Activated naive CD4-positive, alpha-beta T cell (primary cell): ENCODE measurements at places on chromosomes 7 and 10.

DNA sequence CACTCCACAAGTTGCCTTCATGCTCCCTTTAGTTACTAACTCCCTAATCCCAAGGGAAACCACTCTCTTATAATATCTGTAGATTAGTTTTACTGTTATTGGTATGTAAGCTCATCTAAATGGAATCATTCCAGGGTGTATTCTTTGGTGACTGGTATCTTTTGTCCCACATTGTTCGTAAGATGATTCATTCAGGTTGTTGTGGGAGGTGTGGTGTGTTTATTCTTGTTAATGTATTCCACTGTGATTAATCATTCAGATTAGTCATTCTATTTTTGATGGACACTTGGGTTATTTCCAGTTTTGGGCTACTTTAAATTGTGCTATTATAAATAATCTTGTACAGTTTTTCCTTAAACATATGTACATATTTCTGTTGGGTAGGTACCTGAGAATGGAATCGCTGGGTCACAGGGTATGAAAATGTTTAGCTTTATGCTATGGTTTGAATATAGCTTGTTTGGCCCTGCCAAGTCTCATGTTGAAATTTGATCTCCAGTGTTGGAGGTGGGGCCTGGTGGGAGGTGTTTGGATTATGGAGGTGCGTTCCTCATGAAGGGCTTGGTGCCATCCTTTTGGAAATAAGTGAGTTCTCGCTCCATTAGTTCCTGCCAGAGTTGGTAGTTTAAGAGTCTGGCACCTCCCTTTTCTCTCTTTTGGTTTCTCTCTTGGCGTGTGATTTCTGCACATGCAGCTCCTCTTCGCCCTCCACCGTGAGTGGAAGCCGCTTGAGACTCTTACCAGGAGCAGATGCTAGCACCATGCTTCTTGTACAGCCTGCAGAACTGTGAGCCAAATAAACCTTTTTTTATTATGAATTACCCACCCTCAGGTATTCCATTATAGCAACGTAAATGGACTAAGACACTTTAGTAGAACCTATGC lies 13.8 kb downstream of the BTRC start:
- DNase-seq: no peak

DNA sequence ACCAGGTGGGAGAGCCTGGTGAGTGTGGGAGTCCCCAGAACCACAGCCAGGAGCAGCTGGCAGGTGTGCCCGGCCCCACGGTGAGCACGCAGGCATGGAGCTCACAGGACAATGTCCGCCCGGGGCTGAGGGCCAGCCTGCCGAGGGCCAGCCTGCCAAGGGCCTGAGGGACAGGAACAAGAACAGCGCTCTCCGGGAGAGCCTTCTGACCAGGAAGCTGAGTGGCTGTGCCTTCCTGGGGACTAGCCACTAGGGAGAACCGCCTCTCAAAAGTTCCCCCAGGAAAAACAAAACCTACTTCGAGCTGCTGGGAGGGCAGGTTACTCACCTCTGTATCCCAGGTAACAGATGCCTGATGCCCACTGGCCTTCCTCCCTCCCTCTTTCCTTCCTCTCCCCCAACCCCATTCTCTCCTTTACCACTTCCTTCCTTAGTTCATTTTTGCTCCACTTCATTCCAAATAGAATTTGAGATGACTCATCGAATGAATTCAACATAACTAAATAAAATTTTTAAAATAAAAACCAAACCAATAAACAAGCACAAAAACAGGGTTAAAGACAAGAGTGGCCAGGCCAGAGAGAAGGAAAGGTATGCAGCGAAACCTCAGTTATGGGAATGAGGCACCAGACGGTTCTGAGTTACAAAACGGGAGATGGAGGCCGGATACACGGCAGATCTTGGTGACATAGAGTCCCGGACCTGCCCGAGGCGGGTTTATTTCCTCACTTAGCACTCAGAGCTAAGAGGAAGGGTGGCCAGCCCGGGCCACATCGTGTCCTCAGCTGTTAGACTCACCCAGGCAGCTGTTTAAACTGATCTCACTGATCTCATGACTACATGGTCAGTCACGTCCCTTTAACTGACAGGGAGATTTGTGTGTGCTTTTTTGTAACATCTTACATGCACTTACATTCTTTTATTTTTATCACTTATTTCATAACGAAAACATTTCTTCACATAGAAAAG lies 128.5 kb downstream of the TNS3 start:
- no peak for DNase-seq

- no peak for DNase-seq
Observed at GRCh38 chr10:28169525-28169924, 133.3 kb downstream of the MPP7 start.

DNA sequence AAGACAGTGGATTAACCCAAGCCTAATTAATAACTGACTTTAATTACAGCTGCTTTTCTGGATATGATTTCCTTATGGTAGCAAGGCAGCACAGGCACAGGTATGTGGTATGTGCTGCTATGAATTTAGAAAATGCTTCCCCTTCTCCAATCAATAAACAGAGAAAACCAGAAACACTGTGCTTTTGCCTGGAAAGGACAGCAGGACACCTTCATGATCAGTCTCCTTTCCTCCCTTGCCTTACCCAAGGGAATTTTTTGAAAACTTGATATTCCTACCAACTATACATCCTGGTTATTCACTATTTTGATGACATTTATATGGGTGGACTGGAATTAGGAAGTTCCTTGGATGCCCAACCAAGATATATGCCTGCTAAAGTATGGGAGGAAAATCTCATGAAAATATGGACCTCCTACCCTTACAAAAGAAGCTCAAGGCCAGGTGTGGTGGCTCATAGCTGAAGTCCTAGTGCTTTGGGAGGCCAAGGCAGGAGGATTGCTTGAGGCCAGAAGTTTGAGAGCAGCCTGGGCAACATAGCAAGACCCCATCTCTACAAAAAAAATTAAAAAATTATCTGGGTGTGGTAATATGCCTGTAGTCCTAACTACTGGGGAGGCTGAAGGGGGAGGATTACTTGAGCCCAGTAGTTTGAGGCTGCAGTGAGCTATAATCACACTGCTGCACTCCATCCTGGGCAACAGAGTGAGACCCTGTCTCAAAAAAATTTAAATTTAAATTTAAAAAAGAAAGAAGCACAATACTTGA lies 106.3 kb upstream of the WAC start:
- DNase-seq: no peak

GRCh38 chr10:34206078-34206934 lies 608.8 kb downstream of the PARD3 start:
- DNase-seq: no peak

GRCh38 chr7:51292596-51292995 lies 24.0 kb downstream of the COBL start:
- DNase-seq: no peak

- DNase-seq: no peak
Observed at GRCh38 chr10:25465582-25466372, 291.0 kb downstream of the GPR158 start.

GRCh38 chr7:53699215-53699837 lies 663.9 kb downstream of the POM121L12 start:
- no peak for DNase-seq

- no peak for DNase-seq
Observed at GRCh38 chr7:29975561-29975960, 14.0 kb downstream of the SCRN1 start.

DNA sequence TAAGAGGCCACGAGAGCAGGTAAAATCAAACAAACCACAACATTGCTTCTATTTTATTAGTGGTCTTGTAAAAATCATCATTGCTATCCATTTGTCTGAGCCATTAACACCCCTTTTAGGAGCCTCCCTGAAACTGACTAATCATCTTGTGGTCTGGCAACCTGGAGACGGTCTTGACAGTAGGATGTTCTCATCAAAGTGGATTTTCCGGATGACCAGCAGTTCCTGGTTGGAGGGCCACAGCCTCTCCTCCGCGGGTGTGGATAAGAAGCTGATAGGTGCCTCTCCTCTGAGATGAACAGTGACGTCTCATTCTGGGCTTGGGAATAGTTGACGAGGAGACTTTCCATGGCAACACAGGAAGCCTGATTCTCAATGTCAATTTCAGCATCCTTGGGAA lies 490.7 kb downstream of the TYW1 start:
- DNase-seq: no peak

DNA sequence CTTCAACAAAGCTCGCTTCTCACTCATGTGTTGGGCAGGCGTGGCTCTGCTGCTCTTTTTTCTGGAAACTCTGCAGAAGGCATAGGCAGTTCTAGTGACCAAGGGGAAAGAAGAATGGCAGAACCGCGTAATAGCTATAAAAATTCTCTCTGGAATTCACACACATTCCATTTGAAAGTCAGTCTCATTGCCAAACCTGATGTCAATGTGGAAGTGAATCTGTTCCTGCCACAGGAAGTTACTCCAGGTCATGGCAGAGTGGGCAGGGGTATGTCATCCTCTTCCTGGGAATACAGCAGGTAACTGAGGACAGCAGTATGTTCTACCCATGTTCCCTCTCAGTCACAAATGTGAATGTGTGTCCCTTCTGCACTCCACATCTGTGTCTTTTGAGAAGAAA lies 8.2 kb upstream of the PAXIP1 start:
- no peak for DNase-seq

GRCh38 chr10:124126145-124126982 lies 33.0 kb upstream of the CHST15 start:
- DNase-seq: no peak

DNA sequence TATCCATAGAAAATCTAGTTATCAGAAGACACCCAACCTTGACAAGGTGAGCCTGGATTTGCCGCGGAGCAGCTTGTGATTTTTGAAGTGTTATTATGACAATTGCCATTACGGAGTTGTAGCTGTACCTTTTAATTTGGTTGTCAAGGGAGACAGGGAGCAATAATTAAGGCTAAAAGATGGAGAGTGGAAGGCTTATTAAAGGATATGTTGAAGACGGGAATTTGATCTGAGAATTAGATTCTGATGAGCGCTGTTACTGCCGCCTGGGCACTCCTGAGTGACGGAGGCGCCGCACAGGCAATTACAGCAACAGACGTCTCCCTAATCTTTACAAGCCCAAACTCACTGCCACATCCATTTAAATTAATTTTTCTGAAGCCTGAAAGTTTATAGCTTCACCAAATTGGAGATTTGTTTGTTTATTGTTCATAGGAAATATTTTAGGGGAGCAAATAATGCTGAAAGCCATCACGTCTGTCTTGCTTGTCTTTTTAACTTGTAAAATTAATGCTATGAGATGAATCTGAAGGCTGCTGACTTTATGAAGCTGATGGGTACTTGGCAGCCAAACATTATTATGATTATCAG lies 475.0 kb upstream of the ADARB2 start:
- no peak for DNase-seq

GRCh38 chr10:102799691-102800471 lies 37.3 kb downstream of the CYP17A1 start:
- DNase-seq: no peak

DNA sequence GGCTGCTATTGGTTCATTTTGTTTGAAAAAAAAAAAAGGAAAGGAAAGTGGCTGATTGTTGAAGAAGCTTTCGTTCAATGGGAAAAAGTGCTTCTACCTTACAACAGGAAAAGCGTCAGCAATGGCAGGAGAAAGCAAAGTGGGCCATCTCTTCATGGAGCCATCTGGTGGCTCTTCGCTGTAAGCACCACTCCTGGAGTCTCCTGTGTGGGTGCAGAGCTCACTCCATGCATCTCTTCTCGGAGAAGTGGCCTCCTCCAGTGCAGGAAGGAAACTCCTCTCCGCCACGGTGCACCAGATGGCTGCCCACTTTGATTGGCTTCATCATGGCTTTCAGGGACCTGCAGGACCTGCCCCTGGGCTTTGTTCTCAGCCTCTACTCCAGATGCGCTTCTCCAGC lies 250.9 kb downstream of the PTEN start:
- no peak for DNase-seq

DNA sequence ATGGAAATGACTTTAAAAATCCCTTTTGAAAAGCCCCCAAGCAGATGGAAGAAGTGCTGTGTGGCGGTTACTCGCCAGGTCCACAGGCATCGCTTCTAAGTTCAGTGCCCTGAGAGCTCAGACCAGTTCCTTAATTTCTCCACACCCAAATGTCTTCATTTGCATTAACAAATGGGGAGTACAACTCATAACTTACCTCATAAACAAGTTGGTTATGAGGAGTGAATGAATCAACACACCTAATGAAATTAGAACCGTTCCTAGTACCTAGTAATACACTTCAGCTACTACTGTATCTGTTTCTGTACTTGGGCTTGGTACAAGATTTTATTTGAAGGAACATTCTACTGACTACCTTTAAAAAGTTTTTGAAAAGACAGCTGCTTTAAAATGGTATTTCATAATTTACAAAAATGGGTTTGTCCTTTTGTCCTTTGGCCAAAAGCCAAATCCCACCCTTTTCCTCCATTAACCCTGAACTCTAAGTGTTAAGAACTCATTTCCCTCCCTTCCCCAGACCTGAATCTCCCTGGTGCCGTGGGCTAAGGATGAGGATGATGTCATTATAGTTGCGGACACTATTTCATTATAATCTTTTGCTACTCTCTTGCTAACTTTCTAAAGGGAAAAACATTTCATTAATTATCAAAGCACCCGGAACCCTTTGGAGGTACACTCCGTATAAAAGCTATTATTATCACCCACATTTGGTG lies 221.5 kb upstream of the CELF2 start:
- no peak for DNase-seq

DNA sequence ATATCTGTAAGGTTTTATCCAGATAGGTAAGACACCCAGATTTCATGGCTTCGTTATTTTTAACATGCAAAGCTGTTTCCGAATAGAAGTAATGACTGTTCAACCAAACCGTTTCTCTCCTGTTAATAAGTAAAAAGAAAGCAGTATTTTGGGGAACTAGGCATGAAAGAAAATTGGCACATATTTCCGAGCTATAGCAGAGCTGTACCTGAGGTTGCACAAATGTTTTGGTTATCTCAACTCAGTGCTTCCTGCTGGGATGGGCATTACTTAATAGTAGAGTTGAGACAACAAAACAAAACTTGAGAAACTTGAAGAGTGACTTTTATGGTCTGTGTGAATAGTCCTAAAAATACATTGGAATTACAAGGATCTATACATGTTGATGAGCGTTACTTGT lies 564.3 kb upstream of the SORCS1 start:
- no peak for DNase-seq

- no peak for DNase-seq
Observed at GRCh38 chr7:128380483-128381106, 19.1 kb upstream of the PRRT4 start.
